ENCODE measurements at places on chromosomes 7 and 10.

DNA sequence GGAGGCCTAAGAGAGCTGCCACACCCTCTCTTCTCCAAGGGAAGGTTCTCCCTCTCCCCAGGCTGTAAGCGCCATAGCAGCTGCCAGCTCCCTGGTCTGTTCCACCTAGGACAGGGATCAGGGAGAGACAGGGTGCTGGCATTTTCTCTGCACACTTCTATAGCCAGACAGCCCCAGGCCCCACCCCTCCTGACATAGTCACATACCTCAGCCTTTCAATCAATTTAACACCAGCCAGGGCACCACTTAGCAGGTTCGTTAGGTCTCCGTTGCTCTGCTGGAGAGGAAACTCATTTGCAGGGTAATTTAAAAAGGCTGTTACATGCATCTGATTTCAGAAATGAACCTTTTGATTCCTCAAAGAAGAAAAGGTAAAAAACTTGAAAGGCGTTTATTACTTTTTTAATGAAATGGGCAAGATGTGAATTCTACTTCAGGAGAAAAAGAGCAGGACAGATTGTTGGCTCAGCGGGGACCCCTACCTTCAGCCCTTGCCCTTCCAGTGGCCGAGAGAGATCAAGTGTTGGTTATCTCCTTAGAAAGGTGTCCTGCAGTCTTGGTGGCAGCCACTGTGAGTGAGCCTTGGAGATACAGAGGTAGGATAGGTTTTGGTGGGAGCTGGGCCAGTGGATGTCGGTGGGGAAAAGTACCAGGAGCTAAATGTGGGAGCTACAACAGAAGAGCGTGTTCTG is 180.5 kb upstream of the GALNT17 start:
- no peak for DNase-seq

DNA sequence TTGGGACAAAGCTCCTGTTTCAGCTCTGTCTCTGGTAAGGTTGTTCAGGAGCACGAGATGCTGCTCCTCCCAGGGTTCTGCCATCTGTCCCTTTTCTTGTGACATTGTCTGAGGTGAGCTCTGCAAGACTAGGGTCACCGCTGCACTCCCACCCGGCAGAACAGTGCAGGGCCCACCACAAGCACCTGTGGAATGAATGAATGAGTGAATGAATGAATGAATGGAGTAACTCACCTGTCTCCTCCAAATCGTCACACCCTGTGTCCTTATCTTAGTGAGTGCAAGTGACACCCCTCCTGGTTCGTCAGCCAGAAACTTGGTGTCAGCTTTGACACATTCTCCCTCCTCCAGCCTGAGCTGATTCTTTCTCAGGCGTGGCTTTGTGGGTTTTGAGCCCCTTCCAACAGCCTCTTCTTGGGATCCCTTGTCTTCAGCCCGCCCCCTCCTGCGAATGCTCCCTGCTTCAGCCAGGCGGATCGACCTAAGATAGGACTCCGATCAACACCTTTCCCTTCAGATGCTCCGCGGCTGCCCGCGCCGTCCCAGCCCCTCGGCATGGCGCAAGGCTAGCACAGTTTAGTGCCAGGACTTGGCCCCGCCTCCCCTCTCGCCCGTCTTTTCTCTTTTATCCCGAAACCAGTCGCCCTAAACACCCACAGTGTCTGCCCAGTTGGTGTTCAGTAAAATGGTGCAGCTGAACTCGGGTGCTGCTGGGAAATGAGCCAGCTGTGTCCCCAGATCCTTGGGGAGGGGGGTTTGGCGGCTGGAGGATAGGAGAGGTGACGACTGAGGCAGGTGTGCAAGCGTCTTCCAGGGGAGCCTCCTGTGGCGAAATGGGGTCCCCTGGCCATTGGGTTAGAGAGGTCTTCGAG is 89.3 kb downstream of the BEND7 start:
- DNase-seq: no peak

DNA sequence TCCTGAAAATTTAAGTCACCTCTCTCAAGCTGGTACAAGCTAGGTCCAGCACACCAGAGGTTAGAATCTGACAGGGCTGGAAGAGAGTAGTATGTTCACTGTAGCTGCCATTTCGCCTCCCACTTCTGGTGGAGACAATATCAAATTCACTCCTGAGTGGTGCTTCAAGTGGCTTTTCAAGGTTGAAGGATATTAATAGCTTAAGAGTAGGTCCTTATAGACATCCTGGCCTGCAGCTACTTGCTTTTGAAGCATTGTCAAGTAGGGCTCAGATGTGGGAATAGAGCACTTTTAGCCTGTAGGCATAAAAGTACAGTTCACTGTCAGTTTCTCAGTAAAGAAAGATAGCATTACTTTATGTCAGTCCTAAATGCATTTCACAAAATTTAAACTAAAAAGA is 270.5 kb upstream of the PLPP4 start:
- DNase-seq: no peak

DNA sequence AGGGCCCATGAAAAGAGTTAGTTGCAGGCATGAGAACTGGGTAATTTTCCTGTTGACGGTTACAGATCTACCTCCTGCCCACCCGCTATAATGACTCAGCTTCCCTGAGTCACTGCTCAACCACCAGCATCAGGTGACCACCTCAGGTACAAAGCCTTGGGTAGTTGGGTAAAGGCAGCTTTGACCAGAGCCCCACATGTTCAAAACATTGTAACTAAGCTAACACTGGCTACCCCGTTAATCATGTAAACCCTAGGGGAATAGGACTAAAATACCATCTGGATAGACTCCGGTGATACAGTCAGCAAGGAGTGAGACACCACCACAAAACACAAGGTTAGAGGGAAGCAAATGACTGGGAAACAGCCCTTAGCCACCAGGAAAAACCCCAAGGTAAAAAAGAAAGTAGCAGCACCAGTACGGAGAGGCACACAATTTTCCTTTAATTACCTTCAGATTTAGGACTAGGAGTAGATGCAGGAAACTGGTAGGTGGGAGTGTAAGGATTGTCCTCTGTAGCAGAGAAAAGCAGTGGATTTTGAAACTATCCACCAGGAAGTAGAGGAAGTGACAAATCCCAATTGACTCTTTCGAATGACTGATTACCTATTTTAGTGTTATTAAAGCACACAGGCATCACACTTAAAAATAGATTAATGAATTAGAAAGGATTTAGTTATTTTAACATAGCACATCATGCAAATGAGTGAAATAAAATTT is 103.5 kb upstream of the PDLIM1 start:
- DNase-seq: no peak

All from NCI-H2081 treated with DMSO at 0.1 percent for 48 hours (cell line).